M059J (cell line): ENCODE measurements at places on chromosomes 12 and 14. TPM values are rescaled to one million over a fixed set of nuclear protein-coding genes. Genes with fewer than 3 reads are reported as not detected.

FGF23 gene
- total RNA-seq = not detected in 2 replicates

OTUB2 gene
- 0.57 and 0.91 TPM in 2 replicates for total RNA-seq

PRPH gene
- 0.12 TPM in 1 of 2 replicates, not detected in the other for total RNA-seq

EML5 gene
- total RNA-seq = 0.64 and 0.96 TPM in 2 replicates

RPL10L gene
- total RNA-seq = not detected in 2 replicates

SIX1 gene
- total RNA-seq = 8.0 and 12.5 TPM in 2 replicates

DDX54 gene
- 21.3 and 43.1 TPM in 2 replicates for total RNA-seq

KRT83 gene
- total RNA-seq = 0.22 TPM in 1 of 2 replicates, not detected in the other

ISM2 gene
- total RNA-seq = 0.54 TPM in 1 of 2 replicates, not detected in the other

GPR137C gene
- 4.4 TPM in 2 replicates for total RNA-seq

TPPP2 gene
- total RNA-seq = not detected in 2 replicates

CAPZA3 gene
- total RNA-seq = not detected in 2 replicates

DHRS4L2 gene
- total RNA-seq = 15.1 and 20.2 TPM in 2 replicates

ALDH1L2 gene
- 0.27 and 1.4 TPM in 2 replicates for total RNA-seq

TTC9 gene
- 0.07 and 1.3 TPM in 2 replicates for total RNA-seq

TCP11L2 gene
- 15.8 and 30.1 TPM in 2 replicates for total RNA-seq

TGM1 gene
- total RNA-seq = 0.05 and 0.12 TPM in 2 replicates

PTPN21 gene
- 3.7 and 6.2 TPM in 2 replicates for total RNA-seq

FCF1 gene
- total RNA-seq = 62.2 and 67.1 TPM in 2 replicates

LBHD2 gene
- total RNA-seq = not detected in 2 replicates

TAS2R46 gene
- not detected in 2 replicates for total RNA-seq

IFT43 gene
- 29.5 and 33.4 TPM in 2 replicates for total RNA-seq

CCDC175 gene
- total RNA-seq = not detected in 2 replicates

KLHL33 gene
- total RNA-seq = not detected in 2 replicates

SYCP3 gene
- total RNA-seq = 0.76 TPM in 1 of 2 replicates, not detected in the other

LTBR gene
- total RNA-seq = 0.34 and 0.49 TPM in 2 replicates

MYBPC1 gene
- not detected in 2 replicates for total RNA-seq
